ENCODE measurements at places on chromosomes 7 and 10.
A peak's percentile ranks its signal among the peaks of the same experiment; 100 is the strongest.

GRCh38 chr10:121900443-121901174 is 27.2 kb downstream of the ATE1 start:
- DNase-seq, result peak; percentile 38

DNA sequence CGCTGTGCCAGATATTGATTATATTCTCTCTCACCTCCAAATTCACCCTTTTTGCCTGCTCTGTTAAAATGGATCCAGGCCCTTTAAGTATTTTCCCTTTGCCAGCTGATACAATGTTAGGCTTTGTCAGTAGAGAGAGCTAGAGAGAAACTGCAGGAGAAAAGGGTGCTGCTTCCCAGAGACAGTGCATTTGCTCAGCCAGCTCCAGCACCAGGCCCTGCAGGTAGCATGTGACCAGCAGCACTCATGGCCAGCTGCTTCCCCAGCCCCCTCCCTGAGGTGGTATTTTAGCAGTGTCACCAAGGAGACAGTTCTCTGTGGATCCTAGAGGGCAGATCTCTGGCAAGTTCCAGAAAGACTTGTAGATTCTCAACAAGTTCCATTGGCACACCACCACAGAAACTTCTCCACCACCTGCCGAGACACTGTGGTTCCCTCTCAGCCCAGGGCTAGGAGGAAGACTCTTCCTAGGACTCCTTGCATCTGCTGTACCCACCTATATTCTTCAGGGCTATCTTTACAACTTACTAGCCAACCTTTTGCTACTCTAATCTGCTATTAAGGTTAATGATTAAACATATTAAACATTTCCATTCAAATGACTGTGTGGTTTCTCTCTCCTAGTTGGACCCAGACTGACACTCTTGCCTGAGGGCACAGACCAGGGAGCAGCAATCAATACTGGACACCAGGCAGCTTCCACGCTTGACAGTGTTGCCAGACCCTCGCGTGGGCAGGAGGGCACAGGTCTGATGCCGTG is 35.6 kb upstream of the ADAM12 start:
- no peak for DNase-seq

- DNase-seq, result no peak
Observed at GRCh38 chr10:86067436-86068050, 299.1 kb downstream of the GRID1 start.

- DNase-seq, result no peak
Observed at GRCh38 chr10:97005349-97005748, 173.3 kb downstream of the LCOR start.

DNA sequence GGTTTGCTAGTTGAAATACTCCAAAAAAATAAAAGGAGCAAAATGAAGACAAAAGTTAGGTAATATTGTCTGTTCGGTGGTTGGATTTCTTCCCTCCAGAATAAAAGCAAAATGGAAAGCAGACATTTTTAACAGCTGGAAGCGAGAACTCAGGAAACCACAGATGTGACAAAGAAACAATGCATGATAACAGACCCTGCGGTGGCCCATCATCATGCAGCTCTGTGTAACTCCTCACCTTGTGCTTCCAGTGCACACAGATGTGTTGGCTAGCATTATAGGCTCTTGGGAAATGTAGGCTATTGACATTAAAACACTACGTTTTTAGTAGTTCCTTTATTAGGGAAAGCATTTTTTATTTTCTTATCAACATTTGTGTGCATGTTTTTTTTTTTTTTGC is 53.9 kb upstream of the ARL4A start:
- DNase-seq, result no peak

- DNase-seq, result no peak
Observed at GRCh38 chr7:1885465-1886226, 215.6 kb downstream of the ELFN1 start.

DNA sequence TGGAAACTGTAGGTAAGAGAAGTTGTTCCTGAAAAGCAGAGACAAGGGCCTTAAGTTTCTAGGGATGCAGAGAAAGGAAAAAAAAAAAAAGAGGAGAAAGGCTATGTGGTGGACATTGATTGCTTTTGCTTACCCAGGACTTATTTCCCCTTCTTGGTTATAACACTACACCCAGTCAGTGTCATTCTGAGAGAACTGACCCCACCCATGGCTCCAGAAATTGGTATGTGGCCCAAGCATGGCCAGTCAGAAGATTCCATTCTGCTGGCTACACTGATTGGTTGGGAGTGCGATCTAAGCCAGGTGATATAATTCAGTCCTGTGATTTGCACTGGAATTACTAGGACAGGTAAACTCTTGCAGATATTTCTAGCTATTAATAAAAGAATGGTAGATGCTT is 62.2 kb upstream of the EXOC4 start:
- no peak for DNase-seq

DNA sequence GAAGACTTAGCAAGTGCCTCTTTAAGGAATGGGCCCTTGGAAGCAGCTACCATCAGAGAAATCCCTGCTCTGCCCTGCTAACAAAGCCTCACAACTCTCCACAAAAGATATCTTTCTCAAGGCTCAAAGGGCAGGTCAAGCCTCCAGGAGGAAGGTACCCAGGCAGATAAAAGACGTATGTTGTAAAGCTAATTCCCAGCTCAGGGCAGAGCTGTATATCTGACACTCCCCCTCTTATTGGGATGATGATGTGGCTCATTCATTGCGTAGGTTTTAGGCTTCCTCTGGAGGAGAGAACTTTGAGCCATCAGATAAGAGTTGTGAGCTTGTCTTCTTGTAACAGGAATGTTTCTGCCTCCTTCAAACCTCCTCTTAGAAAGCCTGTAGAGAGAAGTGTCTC is 145.4 kb downstream of the CALN1 start:
- DNase-seq, result no peak

DNA sequence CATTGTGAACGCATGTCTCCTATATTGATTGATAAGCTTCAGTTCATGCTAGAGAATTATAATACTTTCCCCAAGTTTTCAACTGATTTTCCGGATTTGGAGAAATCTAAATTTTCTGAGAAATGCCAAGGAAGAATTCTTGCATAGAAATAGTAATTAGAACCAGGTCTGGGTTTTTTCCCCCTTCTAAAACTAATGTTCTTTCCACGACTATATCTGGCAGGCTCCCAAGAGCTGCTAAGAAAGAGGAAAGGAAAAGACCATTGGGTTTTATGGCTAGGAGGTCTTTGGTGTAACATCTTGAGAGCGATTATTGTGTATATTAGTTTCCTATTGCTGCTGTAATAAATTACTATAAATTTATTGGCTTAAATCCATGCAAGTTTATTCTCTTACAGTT is 71.8 kb upstream of the CACNB2 start:
- no peak for DNase-seq

DNA sequence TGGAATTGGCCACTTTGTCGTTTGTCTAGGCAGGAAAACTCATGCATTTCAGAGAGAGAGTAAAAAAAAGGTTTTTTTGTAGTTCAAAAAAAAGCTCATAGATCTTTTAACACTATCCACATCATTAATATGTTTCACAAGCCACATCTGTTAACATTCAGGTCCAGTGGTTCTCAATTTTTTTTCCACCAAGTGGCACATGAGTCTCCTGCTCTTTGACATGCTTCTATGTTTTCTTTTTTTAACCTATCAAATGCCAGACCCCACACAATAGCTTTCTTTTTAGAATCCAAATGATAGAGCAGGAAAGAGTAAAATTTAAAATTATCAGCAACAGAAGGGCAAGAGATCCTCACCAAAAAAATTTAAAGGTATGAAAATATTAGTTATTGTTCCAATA is 20.3 kb downstream of the NOD1 start:
- DNase-seq, result no peak

GRCh38 chr7:76048668-76048988 is 722 bp downstream of the MDH2 start:
- DNase-seq, result peak; percentile 12

- no peak for DNase-seq
Observed at GRCh38 chr10:33265621-33266020, 68.8 kb downstream of the NRP1 start.

DNA sequence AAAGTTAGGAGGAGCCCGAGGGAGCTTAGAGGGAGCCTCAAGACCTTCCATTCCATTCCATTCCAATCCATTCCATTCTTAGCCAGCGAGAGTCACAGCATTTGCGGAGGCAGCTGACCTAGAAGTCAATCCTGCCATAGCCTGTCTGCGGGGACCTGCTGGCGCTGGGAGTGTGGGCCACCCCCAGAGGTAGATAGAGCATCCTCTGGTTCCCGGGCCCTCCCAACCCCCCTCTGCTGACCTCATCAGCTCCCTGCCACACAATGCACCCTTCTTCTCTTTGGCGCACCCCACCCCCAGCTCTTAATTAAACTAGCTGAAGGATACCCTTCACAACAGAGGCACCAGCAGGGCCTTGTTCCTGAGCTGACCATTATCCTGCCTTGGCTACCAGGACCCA is 152.5 kb upstream of the ZMIZ1 start:
- no peak for DNase-seq

GRCh38 chr10:5698062-5698461 is 13.4 kb downstream of the TASOR2 start:
- DNase-seq, result no peak

DNA sequence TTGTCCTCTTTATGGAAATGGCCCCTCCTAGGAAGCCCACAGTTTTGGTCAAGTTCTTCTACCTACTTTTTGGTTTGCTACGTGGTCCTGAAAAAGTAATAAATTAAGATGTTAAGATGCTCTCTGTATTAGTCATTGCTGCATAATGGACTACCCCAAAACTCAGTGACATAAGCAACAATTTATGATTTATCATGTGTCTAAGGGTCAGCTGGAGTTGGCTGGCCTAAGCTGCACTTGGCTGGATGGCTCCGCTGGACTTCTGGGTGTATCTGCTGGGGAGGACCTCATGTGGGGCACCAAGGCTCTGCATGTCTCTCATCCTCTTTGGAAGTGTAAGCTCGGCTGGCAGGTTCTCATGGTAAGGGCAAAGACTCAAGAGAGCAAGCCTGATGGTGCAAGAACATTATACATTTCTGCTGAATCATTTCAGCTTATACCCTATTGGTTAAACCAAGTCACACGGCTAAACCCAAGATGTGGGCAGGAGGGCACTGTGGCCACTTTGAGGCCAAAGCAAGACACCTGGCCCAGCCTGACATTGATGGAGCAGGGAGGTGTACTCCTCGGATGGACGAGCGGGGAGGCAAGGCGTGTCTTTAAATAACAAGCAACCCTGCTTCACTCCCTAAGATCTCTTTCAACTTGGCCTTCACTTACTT is 47.7 kb downstream of the TBXAS1 start:
- DNase-seq, result no peak

- DNase-seq, result no peak
Observed at GRCh38 chr10:77210645-77211044, 427.0 kb downstream of the KCNMA1 start.

DNA sequence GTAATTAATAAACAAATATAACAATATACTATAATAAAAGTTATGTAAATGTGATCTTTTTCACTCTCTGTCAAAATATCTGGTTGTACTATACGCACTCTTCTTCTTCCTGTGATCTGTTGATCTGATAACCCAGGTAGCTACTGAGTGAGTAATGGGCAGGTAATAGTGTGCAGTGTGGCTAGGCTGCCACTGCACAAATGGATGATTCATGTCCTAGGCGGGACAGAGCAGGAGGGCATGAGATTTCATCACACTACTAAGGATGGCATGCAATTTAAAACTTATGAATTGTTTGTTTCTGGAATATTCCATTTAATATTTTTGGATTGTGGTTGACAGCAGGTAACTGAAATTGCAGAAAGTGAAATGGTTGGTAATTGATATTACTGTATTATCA is 44.5 kb downstream of the TAS2R16 start:
- no peak for DNase-seq

DNA sequence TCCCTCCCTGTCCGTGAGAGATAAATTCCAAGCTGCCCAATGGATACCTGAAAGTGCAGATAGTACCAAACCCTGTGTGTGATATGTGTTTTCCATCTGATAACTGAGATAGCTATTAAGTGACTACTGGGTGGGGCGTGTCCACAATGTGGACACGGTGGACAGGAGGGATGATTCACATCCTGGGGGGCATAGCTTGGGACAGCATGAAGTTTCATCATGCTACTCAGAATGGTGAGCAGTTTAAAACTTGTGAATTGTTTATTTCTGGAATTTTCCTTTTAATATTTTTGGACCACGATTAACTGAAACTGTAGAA is 158.6 kb downstream of the CREB5 start:
- DNase-seq, result no peak

- DNase-seq, result no peak
Observed at GRCh38 chr7:87498893-87499292, 23.4 kb upstream of the ABCB4 start.

DNA sequence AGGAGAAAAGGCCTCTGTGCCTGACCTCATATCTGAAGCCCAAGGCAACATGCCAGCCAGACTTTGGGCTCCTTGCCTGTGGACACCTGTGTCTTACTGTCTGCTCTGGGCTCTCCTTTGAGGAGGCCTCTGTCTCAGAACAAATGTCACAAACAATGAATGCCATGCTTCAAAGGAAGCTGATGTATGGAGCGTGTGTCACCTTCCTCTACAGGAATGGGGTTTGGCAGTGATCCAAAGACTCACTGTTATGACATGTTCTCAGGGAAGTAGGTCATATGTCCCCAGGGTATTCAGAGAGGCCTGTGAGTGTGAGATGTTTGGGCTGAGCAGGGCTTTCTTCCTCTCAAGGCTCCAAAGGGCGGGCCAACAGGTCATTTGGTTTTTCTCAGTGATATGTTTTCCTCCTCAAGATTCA is 38.4 kb downstream of the PTPRE start:
- no peak for DNase-seq

DNA sequence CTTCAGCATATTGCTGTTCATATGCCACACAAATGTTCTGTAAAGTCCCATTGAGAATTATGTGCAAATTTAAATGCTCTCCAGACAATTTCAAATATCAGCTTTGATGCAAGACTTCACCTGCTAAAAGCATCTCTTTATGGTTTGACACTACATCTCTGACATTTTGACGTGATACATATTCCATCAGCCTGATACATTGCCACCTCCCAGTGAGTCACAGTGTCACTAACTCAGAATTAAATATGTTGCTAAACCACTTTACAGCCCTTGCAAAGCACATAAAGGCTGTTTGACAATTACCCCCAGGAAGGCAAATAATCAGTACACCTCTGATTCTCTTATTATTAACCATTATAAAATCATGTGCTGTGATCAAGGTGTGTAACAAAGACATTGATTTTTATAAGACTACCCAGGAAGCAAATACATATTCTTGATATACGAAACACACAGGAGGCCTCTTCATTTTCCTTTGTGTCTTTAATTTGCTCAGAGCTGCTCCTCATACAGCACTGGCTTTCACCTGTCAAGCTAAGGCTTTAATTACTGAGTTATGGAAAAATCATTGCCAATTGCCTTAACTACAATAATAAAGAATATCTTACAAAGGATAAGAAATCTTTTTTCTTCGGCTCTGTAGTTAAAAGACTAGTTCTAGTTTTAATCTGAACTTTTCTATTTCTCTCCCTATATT is 547.5 kb upstream of the C7orf33 start:
- no peak for DNase-seq

- DNase-seq, result no peak
Observed at GRCh38 chr7:34090816-34091215, 185.5 kb downstream of the BMPER start.

GRCh38 chr10:49688920-49689319 is 9.5 kb downstream of the C10orf53 start:
- no peak for DNase-seq
